ENCODE measurements at places on chromosomes 12 and 14. TPM values are rescaled to one million over a fixed set of nuclear protein-coding genes. Genes with fewer than 3 reads are reported as not detected.

Gene KLRC2
- total RNA-seq: not detected

- H3K27ac ChIP-seq: no peak overlapping the region
- no peaks in the 10 kb centered on the region for H3K27me3 ChIP-seq
- peak; percentile 71 for DNase-seq
- no peak overlapping the region for H3K4me3 ChIP-seq
- no peaks in the 10 kb centered on the region for H3K4me1 ChIP-seq
Observed at GRCh38 chr14:104639885-104640548, 35.4 kb upstream of the TMEM179 start.

DNA sequence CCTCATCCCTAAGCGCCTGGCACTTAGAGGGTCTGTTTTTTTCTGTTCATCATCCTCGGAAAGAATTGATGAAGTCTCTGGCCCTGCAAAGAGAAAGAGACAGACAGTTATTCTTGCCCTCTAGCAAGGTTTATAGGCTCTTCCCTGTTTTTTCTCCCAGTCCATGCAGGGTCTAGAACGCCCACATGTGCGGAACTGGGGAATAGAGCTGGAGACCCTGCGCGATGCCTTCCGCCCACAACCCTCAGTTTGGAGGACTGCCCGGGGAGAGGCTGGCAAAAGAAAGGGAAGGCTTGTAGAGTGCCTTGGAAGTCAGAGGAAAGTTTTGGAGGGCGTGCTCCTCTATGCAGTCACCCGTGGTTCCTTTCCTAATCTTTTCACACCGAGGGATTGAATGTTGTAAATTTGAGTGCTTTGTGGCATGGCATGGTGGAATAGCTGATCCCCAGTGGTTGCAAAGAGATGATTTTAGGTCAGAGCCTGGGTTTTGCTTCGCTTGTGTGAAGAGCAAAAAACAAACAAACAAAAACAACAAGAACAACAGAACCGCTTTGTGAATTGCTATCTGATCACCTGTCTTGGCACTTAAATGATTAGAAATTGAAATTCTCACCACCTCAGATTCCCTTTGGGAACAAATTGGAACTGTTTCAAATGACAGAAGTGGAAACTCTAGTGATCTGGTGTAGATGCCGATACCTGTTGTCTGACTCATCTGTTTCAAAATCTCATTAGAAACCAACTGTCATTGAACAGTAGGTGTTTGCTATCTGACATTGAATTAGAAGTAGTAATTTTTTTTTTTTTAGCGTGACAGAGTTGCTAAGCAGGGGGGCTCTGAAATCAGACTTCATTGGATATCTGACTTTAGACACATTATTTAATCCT lies 947 bp downstream of the GAS2L3 start:
- H3K27me3 ChIP-seq: no peaks in the 10 kb centered on the region
- H3K4me1 ChIP-seq: peaks cover 7% of the 10 kb centered on the region
- H3K4me3 ChIP-seq: peak overlapping the region; percentile 61
- DNase-seq: peak; percentile 33
- no peaks in the 10 kb centered on the region for H3K36me3 ChIP-seq

Gene TMEM132C
- total RNA-seq: not detected

Gene KCNA5
- 0.09 TPM for total RNA-seq

Gene SART3
- 16.9 TPM for total RNA-seq

DNA sequence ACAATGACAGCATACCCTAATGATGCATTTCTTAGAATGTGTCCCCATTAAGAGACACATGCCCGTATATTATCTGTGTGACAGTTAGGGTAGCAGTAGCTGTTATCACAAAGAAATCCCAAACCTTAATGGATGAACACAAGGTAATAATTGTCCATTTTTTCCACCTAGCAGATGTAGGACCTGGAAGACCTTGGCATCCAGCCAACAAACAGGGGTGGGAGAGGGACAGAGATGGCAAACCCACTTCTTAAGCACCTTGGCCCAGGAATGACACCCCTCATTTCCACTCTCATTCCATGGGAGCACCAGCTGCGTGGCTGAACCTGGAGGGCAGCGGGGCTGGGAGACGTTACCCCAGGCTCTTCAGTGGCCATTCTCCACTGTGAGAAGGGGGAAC lies 679.0 kb downstream of the AACS start:
- H3K4me1 ChIP-seq: no peaks in the 10 kb centered on the region
- H3K4me3 ChIP-seq: no peak overlapping the region
- H3K27ac ChIP-seq: no peak overlapping the region
- no peak for DNase-seq

DNA sequence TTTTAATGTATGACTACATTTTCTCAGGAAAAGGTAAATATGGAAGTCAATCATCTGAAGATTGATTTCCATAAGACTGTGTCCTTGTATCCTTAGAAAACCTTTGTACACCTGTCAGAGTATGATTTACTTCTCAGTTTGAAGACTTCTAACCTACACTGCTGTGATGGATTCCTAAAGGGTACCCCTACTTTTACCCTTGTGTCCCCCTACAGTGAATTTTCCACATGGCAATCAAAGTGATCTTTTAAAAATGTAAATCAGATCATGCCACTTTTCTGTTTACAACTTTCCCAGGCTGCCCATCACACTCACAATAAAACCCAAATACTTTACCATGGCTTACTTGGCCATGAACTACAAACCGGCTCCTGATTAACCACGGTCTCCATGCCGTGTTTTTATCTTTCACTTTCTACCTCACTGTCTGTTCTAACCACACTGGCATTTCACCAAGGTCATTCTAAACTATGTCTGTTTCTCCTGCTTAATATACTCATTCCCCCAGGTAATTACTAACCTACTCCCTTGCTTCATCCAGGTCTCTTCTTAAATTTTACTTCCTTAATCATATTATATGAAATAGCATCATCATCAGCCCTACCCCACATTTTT lies 8.1 kb downstream of the DNAI7 start:
- peak overlapping the region; percentile 0 for H3K4me3 ChIP-seq
- H3K27ac ChIP-seq: no peak overlapping the region
- no peaks in the 10 kb centered on the region for H3K36me3 ChIP-seq
- DNase-seq: no peak
- no peaks in the 10 kb centered on the region for H3K4me1 ChIP-seq

Gene AMN
- total RNA-seq: 40.4 TPM

DNA sequence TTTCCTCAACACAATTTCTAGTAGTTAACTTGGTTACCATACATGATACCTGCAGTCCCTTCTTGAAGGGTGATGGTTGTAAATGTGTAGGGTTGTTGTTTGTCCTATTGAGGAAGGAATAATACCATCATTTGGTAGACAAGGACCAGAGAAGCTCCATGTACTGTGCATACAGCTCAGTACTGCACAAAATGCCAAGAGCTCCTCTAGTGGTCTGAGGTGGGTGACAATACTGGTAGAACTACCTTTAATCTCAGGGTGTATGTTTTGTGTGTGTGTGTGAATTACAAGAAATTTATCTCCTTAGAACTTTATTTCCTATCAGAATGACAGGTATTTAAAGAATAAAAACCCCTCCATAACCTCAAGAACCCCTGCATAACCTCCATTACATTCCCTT lies 575.3 kb downstream of the TMTC2 start:
- no peaks in the 10 kb centered on the region for H3K27me3 ChIP-seq
- no peaks in the 10 kb centered on the region for H3K36me3 ChIP-seq
- no peak overlapping the region for H3K4me3 ChIP-seq
- DNase-seq: no peak

- DNase-seq: no peak
- H3K4me3 ChIP-seq: no peak overlapping the region
- no peaks in the 10 kb centered on the region for H3K27me3 ChIP-seq
- H3K27ac ChIP-seq: no peak overlapping the region
- H3K4me1 ChIP-seq: no peaks in the 10 kb centered on the region
Observed at GRCh38 chr14:101251812-101252442, 309.4 kb upstream of the DIO3 start.

Gene EPYC
- total RNA-seq: not detected

Gene NAA25
- total RNA-seq: 10.6 TPM

Gene A2ML1
- total RNA-seq: not detected

DNA sequence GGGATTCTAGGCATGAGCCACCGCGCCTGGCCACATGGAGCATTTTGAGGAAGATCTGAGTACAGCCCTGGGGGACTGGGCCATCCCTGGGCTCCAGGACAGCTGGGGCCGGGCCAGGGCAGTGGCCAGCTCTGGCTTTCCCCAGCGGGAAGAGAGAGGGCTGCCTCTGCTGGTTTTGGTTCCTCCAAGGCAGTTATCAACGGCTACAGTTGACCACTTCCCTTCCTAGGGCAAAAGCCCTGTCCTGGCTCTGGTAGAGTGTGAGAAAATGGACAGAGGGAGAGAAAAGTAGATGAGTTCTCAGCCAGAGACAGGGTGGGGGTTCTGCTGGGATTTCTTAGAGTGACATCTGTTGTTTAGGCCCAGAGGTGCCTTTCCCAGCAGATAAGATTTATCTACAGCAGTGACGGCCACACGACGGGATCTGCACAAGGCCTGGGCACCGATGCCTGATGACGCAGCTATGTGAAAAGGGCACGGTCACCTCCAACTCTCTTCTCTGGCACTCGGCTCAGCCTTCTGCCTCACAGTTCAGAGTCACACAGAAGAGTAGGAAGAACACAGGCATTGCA lies 5.5 kb upstream of the HVCN1 start:
- H3K27ac ChIP-seq: no peak overlapping the region
- H3K36me3 ChIP-seq: no peaks in the 10 kb centered on the region
- DNase-seq: peak; percentile 68
- no peaks in the 10 kb centered on the region for H3K4me1 ChIP-seq
- H3K4me3 ChIP-seq: no peak overlapping the region

DNA sequence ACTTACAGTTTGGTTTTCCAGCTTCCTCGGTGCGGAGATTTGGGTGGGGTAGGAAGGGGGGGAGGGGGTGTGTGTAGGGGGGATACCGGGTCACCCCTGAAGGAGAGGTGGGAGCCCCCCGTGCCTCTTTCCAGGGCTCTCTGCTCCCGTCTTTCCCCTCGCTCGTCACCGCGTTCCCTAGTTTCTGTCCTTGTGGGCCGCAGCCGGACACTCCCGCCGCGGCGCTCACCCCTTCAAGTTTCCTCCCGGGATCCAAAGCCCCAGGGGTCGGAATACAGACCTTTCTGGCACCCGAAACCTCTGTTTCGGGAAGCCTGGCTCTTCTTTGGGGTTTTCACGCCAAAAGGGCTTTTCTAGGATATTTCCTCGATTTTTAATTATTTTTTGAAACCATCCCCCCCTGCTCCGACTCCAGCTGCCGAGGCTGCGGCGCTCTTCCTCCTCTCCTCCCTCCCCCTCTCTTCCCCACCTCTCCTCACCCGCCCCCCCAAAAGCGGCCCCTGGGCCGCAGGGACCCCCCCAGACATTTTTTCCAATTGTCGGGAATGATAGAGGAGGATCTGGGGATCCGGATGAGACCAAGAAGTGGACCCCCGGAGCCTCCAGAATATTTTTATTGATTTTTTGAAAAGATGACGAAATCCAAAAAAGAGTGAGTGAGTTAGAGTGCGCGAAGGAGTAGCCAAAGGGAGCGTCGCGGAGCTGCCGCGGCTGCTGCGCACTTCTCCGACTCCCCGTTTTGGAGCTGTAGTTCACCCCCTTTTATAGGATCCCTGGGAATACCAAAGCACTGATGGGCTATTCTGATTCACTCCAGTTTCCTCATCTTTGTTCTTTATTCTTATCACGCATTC lies 1.7 kb downstream of the CCND2 start:
- peaks cover 39% of the 10 kb centered on the region for H3K27me3 ChIP-seq
- DNase-seq: no peak
- peak overlapping the region; percentile 48 for H3K4me3 ChIP-seq
- no peaks in the 10 kb centered on the region for H3K4me1 ChIP-seq
- no peak overlapping the region for H3K27ac ChIP-seq
- H3K36me3 ChIP-seq: no peaks in the 10 kb centered on the region

Gene PMCH
- not detected for total RNA-seq

GRCh38 chr14:28784096-28785048 lies 17.8 kb downstream of the FOXG1 start:
- no peaks in the 10 kb centered on the region for H3K36me3 ChIP-seq
- DNase-seq: no peak
- H3K4me3 ChIP-seq: no peak overlapping the region

GRCh38 chr14:75252254-75252837 lies 26.3 kb upstream of the FOS start:
- H3K27ac ChIP-seq: peak overlapping the region; percentile 43
- H3K4me3 ChIP-seq: no peak overlapping the region
- H3K4me1 ChIP-seq: peaks cover 28% of the 10 kb centered on the region
- H3K27me3 ChIP-seq: no peaks in the 10 kb centered on the region
- no peak for DNase-seq
- no peaks in the 10 kb centered on the region for H3K36me3 ChIP-seq

Gene P2RX2
- total RNA-seq: not detected

- DNase-seq: no peak
- H3K27me3 ChIP-seq: no peaks in the 10 kb centered on the region
- H3K36me3 ChIP-seq: no peaks in the 10 kb centered on the region
- no peak overlapping the region for H3K27ac ChIP-seq
Observed at GRCh38 chr12:93626160-93626559, 51.0 kb upstream of the CRADD start.

DNA sequence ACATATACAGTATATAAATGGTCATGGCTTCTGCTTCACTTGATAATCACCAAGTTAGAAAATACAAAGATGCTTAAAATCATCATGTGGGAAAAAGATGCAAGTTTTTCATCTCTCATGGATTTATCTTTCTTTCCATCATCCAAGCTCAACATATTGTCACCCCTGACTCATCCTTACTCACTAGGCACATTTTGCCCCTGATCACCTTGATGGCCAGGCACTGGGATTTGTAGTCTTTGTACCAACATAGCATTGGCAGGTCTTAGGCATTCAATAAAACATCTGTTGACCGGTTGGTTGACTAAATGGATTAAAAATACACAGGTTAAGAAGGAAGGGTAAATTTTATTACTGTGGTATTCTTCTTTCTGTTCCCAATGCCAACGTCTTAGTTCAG lies 28.1 kb downstream of the KLHDC2 start:
- H3K27ac ChIP-seq: no peak overlapping the region
- no peak overlapping the region for H3K4me3 ChIP-seq
- H3K27me3 ChIP-seq: no peaks in the 10 kb centered on the region
- H3K4me1 ChIP-seq: no peaks in the 10 kb centered on the region
- peaks cover 18% of the 10 kb centered on the region for H3K36me3 ChIP-seq

- H3K4me3 ChIP-seq: peak within 1 kb of the TSS; percentile 43
- H3K27ac ChIP-seq: no peak within 1 kb of the TSS
Observed at GRCh38 chr14:59919570-59920377, at the start of gene LRRC9. Gene LRRC9, plus strand, starts transcription at chr14:59920144.

Gene IGF1
- total RNA-seq: 18.9 TPM

- peaks cover 3% of the 10 kb centered on the region for H3K4me1 ChIP-seq
- peak overlapping the region; percentile 55 for H3K4me3 ChIP-seq
- no peak for DNase-seq
- H3K36me3 ChIP-seq: no peaks in the 10 kb centered on the region
Observed at GRCh38 chr14:20970647-20970982, 15.3 kb downstream of the RNASE2 start.

GRCh38 chr14:102949062-102949800 lies 26.8 kb downstream of the AMN start:
- DNase-seq: no peak
- H3K4me1 ChIP-seq: peaks cover 10% of the 10 kb centered on the region
- H3K36me3 ChIP-seq: peaks cover 88% of the 10 kb centered on the region
- H3K4me3 ChIP-seq: no peak overlapping the region
- H3K27me3 ChIP-seq: no peaks in the 10 kb centered on the region

DNA sequence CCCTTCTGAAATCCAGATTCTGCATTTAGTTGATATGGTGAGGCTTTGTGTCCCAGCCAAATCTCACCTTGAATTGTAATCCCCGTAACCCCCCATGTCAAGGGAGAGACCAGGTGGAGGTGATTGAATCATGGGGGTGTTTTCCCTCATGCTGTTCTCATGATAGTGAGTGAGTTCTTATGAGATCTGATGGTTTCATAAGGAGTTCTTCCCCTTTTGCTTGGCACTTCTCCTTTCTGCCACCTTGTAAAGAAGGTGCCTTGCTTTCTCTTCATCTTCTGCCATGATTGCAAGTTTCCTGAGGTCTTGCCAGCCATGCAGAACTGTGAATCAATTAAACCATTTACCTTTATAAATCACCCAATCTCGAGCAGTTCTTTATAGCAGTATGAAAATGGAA lies 23.1 kb upstream of the C12orf42 start:
- H3K27me3 ChIP-seq: no peaks in the 10 kb centered on the region
- no peak for DNase-seq
- no peak overlapping the region for H3K27ac ChIP-seq
- no peaks in the 10 kb centered on the region for H3K36me3 ChIP-seq
